Parietal lobe (tissue), 2 donors: ENCODE measurements at places on chromosomes 7 and 10. TPM values are rescaled to one million over a fixed set of nuclear protein-coding genes. Genes with fewer than 3 reads are reported as not detected.

SVOPL gene
- total RNA-seq: 0.63 TPM

NPSR1 gene
- not detected for total RNA-seq

HNRNPF gene
- total RNA-seq: 85.4 TPM

ADAM22 gene
- 121 TPM for total RNA-seq

GHRHR gene
- not detected for total RNA-seq

LIPK gene
- total RNA-seq: not detected

CPED1 gene
- total RNA-seq: 1.3 TPM

ANKRD7 gene
- total RNA-seq: 4.4 TPM

ACSL5 gene
- 1.3 TPM for total RNA-seq

PPA1 gene
- 245 TPM for total RNA-seq

SKIDA1 gene
- 9.4 TPM for total RNA-seq

ZNRF2 gene
- 56.7 TPM for total RNA-seq

SLC25A28 gene
- total RNA-seq: 30.7 TPM

ERVW-1 gene
- total RNA-seq: not detected

ELAPOR2 gene
- total RNA-seq: 42.3 TPM

DGKI gene
- total RNA-seq: 201 TPM

NUDT5 gene
- 48.8 TPM for total RNA-seq

FXYD4 gene
- not detected for total RNA-seq

C7orf33 gene
- total RNA-seq: not detected

TMEM178B gene
- 79.5 TPM for total RNA-seq

C10orf62 gene
- not detected for total RNA-seq

FRAT1 gene
- total RNA-seq: 4.7 TPM

MGMT gene
- total RNA-seq: 10.6 TPM

LFNG gene
- total RNA-seq: 12.8 TPM

CALCR gene
- total RNA-seq: not detected

PON3 gene
- total RNA-seq: 1.3 TPM

WNT8B gene
- total RNA-seq: 0.31 TPM

NXPH1 gene
- total RNA-seq: 33.5 TPM

PRF1 gene
- total RNA-seq: not detected

GPR37 gene
- total RNA-seq: 18.5 TPM

SPAM1 gene
- not detected for total RNA-seq

HOXA10 gene
- not detected for total RNA-seq

FAM237B gene
- not detected for total RNA-seq

ASIC3 gene
- 2.5 TPM for total RNA-seq
